ENCODE measurements at places on chromosomes 16 and 17. TPM values are rescaled to one million over a fixed set of nuclear protein-coding genes. Genes with fewer than 3 reads are reported as not detected.
A peak's percentile ranks its signal among the peaks of the same experiment; 100 is the strongest.

DNA sequence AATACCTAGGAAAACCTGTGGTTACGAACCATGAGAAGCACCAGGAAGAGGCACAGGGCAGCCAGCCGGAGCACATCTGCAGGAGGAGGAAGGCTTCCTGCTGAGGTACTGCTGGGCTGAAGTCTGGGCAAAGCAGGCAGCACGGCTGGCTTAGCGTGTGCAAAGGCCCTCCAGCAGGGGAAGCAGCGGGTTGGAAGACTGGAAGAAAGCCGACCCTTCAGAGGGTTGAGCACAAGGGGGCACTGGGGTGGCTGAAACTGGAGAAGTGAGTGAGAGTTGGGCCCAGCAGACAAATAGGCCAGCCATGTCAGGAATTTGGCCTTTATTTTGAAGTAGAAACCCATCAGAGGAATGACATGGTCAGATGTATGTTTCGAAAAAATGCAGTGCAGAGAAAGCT is 12.1 kb upstream of the HSD3B7 start:
- H3K27me3 ChIP-seq = no peaks in the 10 kb centered on the region
- no peak for DNase-seq
- no peak overlapping the region for H3K4me3 ChIP-seq
- H3K36me3 ChIP-seq = peaks cover 45% of the 10 kb centered on the region

CIAPIN1 gene
- total RNA-seq = 79.3 TPM

SPN gene
- total RNA-seq = 0.19 TPM

- DNase-seq = no peak
- H3K4me3 ChIP-seq = peak overlapping the region; percentile 81
- H3K27ac ChIP-seq = no peak overlapping the region
- peaks cover 12% of the 10 kb centered on the region for H3K27me3 ChIP-seq
Observed at GRCh38 chr17:74970395-74970794, 2.2 kb downstream of the HID1 start.

DNA sequence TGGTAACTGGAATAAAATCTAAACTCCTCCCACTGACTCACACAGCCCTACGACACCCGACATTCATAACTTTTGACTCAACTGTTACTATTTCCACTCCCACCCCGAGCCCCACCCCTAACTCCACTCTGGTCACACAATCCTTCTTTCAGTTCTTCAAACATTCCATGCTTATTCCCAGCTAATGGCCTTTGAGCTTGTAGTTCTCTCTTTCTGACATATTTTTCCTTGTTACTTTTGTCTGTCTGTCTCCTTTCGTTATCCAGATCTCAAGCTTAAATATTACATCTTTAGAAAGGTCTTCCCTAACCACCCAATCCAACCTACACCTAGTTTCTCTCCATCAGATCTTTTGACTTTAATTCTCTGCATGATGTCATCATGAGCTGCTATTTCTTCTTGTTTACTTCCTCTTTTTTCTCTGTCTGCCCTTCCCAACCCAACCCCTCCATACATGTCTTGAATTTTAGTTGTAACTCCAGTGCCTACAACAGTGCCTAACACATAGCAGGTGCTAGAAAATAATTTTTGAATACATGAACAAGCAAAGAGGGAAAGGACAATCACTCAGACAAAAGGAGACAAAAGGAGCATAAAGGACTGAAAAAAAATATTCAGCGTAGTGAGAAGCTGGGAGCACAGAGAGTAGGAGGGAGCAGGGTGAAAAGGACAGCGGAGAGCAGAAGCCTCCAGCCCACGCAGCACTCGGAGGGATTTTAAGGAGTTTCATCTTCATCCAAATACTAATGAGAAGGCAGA is 65.2 kb upstream of the SMIM36 start:
- no peak for DNase-seq
- no peak overlapping the region for H3K4me3 ChIP-seq
- no peaks in the 10 kb centered on the region for H3K27me3 ChIP-seq

CCDC200 gene
- not detected for total RNA-seq

KRTAP9-3 gene
- total RNA-seq = not detected

BEAN1 gene
- total RNA-seq = not detected

ATF7IP2 gene
- total RNA-seq = 80.7 TPM

DNA sequence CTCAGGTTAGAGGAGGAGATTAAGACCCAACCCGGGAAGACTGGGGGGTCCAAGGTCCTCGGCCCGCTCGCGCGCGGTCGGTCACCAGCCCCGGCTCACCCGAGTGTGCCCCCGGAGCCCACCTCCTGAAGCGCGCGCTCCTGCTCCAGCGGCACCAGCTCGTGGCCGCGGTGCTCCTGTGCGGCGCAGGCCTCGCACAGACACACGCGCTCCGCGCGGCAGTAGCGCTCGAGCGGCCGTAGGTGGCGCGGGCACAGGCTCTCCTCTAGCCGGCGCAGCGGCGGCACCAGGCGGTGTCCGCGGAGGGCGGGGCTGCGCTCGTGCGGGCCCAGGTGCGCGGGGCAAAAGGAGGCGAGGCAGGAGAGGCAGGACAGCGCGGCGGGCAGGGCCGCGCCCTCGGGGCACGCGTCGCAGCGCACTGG is 618 bp downstream of the TRIM47 start:
- peaks cover 60% of the 10 kb centered on the region for H3K27me3 ChIP-seq
- H3K4me1 ChIP-seq = peaks cover 2% of the 10 kb centered on the region
- H3K27ac ChIP-seq = no peak overlapping the region
- H3K36me3 ChIP-seq = no peaks in the 10 kb centered on the region

PMP22 gene
- 0.93 TPM for total RNA-seq

DNA sequence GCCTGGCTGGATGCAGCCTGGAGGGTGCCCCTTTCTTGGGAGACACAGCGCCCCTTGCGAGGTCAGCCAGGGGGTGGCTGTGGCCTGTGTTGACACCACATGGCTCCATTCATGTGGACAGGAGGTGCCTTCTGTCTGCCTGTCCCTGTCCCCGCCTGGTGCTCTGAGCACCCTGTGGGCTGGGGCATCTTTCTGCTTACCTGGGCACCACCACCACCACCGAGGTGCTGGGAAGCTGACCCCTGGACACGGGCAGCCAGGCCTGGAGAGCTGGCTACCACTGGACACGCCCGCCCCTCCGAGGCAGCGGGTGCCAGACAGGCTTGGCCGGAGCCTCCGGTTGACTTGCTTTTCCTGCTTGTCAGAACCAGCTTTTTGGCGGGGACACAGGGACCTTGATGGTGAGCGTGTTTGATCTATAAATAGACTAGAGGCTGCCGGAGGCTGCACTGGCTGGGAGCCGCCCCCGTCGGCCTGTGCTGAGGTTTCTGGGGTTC is 121.3 kb upstream of the GSE1 start:
- no peak for DNase-seq
- peaks cover 10% of the 10 kb centered on the region for H3K27me3 ChIP-seq
- H3K4me1 ChIP-seq = peaks cover 13% of the 10 kb centered on the region
- H3K36me3 ChIP-seq = peaks cover 1% of the 10 kb centered on the region

DNA sequence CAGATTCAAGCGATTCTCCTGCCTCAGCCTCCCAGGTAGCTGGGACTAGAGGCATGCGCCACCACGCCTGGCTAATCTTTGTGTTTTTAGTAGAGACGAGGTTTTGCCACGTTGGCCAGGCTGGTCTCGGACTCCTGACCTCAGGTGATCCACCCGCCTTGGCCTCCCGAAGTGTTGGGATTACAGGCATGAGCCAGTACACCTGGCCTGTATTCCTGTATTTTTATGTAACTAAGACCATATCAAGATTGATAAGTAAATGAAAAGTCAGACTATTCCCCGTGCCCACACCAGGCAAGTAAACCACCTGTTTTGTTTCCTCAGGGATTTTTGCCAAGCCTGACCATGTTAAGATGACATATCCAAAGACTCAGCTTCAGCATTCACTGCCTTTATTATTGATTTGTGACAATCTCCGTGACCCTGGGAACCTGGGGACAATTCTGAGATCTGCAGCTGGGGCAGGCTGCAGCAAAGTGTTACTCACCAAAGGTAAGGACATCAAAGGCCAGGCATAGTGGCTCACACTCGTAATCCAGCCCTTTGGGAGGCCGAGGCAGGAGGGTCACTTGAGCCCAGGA is 5.6 kb downstream of the MRM3 start:
- H3K4me3 ChIP-seq = no peak overlapping the region
- DNase-seq = no peak
- H3K27ac ChIP-seq = no peak overlapping the region
- peaks cover 11% of the 10 kb centered on the region for H3K4me1 ChIP-seq
- peaks cover 11% of the 10 kb centered on the region for H3K36me3 ChIP-seq
- no peaks in the 10 kb centered on the region for H3K27me3 ChIP-seq

GRCh38 chr16:54347961-54348360 is 61.4 kb upstream of the IRX3 start:
- peaks cover 28% of the 10 kb centered on the region for H3K27me3 ChIP-seq
- no peaks in the 10 kb centered on the region for H3K4me1 ChIP-seq
- no peaks in the 10 kb centered on the region for H3K36me3 ChIP-seq
- no peak overlapping the region for H3K27ac ChIP-seq

DNA sequence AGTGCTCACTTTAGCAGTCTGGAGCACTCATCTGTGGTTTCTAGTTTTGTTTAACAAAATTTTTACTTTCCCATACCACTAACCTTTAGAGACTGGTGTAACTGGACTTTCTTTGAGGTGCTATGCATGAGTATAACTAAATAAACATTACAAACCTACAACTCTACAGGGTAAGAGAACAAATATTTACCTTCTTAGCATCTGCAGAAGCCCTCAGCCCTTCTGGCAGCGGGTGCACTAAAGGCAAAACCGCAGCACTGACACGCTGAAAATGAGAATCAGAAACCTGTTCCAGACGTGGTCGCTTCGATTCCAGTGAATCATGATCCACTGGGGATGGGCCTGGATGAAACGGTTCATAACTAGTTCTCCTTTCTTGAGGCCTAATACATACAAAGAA is 43.7 kb downstream of the NCOR1 start:
- peaks cover 14% of the 10 kb centered on the region for H3K36me3 ChIP-seq
- peak overlapping the region; percentile 78 for H3K27ac ChIP-seq
- peaks cover 12% of the 10 kb centered on the region for H3K4me1 ChIP-seq
- DNase-seq = no peak

GRCh38 chr16:66740533-66740932 is 10.9 kb downstream of the DYNC1LI2 start:
- no peak overlapping the region for H3K4me3 ChIP-seq
- no peaks in the 10 kb centered on the region for H3K27me3 ChIP-seq
- H3K36me3 ChIP-seq = peaks cover 28% of the 10 kb centered on the region
- H3K27ac ChIP-seq = no peak overlapping the region
- peaks cover 18% of the 10 kb centered on the region for H3K4me1 ChIP-seq

TAC4 gene
- total RNA-seq = not detected

- peaks cover 9% of the 10 kb centered on the region for H3K4me1 ChIP-seq
- no peak overlapping the region for H3K27ac ChIP-seq
- H3K4me3 ChIP-seq = no peak overlapping the region
- DNase-seq = no peak
- peaks cover 2% of the 10 kb centered on the region for H3K27me3 ChIP-seq
Observed at GRCh38 chr17:8839410-8839935, 28.0 kb downstream of the PIK3R6 start.

GRCh38 chr16:87416826-87417527 is 24.8 kb downstream of the MAP1LC3B start:
- no peak overlapping the region for H3K4me3 ChIP-seq
- no peak for DNase-seq
- no peak overlapping the region for H3K27ac ChIP-seq
- H3K27me3 ChIP-seq = no peaks in the 10 kb centered on the region

- peak; percentile 49 for DNase-seq
- H3K4me1 ChIP-seq = no peaks in the 10 kb centered on the region
- no peak overlapping the region for H3K4me3 ChIP-seq
- H3K27me3 ChIP-seq = peaks cover 12% of the 10 kb centered on the region
Observed at GRCh38 chr16:30186782-30187555, 3.6 kb downstream of the CORO1A start.

DNA sequence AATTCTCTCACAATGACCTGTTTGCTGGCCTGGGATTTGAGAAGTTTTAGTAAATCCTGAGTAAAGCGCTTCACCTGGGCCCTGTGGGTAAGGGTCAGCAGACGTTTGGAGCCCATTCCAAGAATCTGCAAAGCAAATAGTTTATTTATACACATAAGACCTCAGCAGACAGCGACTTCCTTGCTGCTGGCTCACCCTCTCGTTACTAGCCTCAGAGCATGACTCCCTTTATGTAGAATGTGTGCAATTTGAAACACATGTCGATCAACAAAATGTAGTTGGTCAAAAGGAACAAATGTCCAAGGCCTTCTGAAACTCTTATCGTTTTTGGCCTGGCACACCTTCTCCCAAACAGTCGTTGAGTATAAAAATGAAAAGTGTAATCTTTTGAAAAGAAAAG is 31.3 kb downstream of the MARF1 start:
- no peaks in the 10 kb centered on the region for H3K27me3 ChIP-seq
- H3K27ac ChIP-seq = no peak overlapping the region
- DNase-seq = no peak
- H3K4me1 ChIP-seq = no peaks in the 10 kb centered on the region
- H3K4me3 ChIP-seq = no peak overlapping the region
- peaks cover 43% of the 10 kb centered on the region for H3K36me3 ChIP-seq

CMTM2 gene
- not detected for total RNA-seq

KRT20 gene
- not detected for total RNA-seq

GRCh38 chr17:62611292-62611691 is 16.2 kb upstream of the MRC2 start:
- no peaks in the 10 kb centered on the region for H3K27me3 ChIP-seq
- no peak for DNase-seq
- H3K4me1 ChIP-seq = no peaks in the 10 kb centered on the region
- no peak overlapping the region for H3K4me3 ChIP-seq

DNA sequence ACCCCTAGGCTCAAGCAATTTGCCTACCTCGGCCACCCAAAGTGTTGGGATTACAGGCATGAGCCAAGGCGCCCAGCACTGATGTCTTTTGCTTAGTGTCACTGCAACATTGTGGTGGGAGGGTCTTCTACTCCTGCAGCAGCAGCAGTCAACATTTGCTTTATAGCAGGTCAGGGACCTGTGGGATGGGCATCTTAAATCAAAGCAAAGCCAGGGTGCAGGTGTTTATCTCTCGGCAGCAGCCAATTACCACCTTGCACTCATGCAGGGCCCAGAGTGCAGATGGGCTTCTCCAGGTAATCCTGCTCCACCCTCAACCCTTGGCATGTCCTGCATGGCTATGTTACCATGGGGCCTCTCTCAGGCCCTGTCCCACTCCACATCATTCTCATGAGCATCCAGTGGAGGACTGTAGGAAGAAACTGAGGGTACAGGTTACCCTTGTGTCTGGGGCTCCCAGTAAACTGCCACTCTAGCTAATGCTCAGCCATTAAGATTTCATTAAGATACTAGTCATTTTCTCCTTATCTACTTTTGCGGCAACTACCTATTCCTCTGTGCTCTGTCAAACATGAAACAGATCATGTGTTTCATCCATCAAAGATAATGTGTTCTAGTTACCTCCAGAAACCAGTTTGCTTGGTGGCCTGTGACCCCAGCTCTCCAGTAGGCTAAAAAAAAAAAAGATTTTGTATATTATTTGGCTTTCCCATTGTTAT is 16.8 kb downstream of the ADGRG5 start:
- H3K4me3 ChIP-seq = no peak overlapping the region
- peaks cover 8% of the 10 kb centered on the region for H3K27me3 ChIP-seq
- no peaks in the 10 kb centered on the region for H3K4me1 ChIP-seq
- H3K36me3 ChIP-seq = peaks cover 1% of the 10 kb centered on the region

PLD6 gene
- total RNA-seq = 1.00 TPM

- peak overlapping the region; percentile 89 for H3K4me3 ChIP-seq
- H3K36me3 ChIP-seq = peaks cover 5% of the 10 kb centered on the region
- peak overlapping the region; percentile 97 for H3K27ac ChIP-seq
- DNase-seq = no peak
- no peaks in the 10 kb centered on the region for H3K27me3 ChIP-seq
- peaks cover 67% of the 10 kb centered on the region for H3K4me1 ChIP-seq
Observed at GRCh38 chr17:40344421-40345160, 19.9 kb downstream of the GJD3 start.

GRCh38 chr16:58236231-58236690 is 38.4 kb upstream of the CSNK2A2 start:
- H3K27ac ChIP-seq = peak overlapping the region; percentile 78
- H3K27me3 ChIP-seq = peaks cover 23% of the 10 kb centered on the region
- peak; percentile 37 for DNase-seq
- peak overlapping the region; percentile 87 for H3K4me3 ChIP-seq
- H3K4me1 ChIP-seq = peaks cover 7% of the 10 kb centered on the region
